Activated CD8-positive, alpha-beta memory T cell treated with anti-CD3 and anti-CD28 coated beads, Interleukin-2, amount 50 U/mL, for 4 hours (primary cell): ENCODE measurements at places on chromosomes 2 and 18.

DNA sequence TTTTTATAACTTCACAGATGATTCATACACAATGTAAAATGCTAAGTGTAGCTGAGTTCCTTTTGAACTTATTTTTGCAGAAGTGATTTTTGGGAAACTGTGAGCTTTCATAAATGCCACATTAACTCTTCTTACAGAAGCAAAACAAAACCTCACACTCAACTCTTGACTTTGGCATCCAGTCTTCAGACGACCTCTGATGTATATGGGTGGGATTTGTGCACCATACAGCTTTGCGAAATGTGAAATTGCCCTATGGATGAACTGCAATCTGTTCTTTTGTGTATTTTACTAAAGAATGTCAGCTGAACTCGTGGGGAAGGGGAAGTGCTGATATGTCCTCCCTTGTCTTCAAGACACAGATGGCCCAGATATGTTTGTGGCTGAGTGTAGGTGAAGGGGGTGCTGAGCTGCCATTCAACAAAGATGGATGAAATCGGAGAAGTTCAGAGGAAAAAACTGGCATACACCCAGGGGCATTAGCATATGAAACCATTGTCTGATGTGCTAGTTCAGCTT, 218.3 kb downstream of the PTGR3 start:
- DNase-seq: no peak

DNA sequence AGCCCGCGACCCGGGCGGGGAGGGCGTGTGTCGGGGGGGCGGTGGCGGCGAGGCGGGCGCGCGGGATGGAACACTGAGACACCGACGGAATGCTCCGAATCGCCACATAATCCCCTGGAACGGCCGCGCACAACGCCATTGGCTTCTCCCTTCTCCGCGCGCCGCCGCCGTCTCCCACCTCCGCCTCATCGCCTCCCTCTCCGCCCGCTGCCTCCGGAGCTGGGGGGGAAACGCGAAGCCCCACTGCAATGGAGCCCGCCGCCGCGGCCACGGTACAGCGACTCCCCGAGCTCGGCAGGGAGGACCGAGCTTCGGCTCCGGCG, at the start of gene PHLPP1:
Gene PHLPP1, plus strand, starts transcription at position 106 of the 323 bp plus-strand sequence. Its CDS starts 143 bp downstream, at position 249.
- DNase-seq: no peak

- DNase-seq: no peak
Measured at GRCh38 chr2:197030090-197030489, 103.6 kb upstream of the PGAP1 start.

DNA sequence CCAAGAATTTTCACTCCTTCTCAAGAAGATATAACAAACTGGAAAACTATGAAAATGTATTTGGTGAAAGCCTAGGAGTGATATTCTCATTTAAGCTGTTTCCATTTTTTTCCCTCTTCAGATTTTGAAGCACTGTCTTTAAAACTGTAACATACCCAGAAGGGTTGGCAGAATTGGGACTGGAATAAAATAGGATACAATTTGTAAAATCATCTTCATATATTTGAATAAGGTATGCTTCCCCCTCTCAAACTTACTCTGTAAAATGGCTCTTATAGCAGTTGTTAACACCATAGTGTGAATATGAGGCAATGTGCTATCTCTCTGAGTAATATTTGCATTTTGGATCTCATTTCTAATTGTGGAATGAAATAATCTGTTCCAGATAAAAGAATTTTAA, 676.4 kb downstream of the ARHGAP15 start:
- no peak for DNase-seq

DNA sequence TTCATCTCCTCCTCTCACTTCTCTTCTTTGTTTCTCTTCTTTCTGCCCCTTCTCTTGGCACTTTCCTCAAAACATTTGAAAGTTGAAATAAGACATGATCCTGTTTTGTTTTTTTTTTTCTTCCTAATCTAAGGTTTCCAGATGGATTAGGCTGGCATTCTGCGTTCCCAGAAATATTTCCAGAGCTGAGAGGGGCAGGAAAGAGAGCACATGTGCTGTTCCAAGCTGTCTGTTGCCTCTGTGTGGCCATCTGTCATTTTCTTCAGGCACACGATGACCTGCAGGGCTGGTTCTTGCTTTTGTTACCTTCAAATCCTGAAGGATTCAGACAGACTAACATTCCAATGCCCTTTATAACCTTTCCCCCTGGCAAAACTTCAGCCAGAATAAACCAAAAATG, 142.9 kb downstream of the RNF144A start:
- DNase-seq: no peak

DNA sequence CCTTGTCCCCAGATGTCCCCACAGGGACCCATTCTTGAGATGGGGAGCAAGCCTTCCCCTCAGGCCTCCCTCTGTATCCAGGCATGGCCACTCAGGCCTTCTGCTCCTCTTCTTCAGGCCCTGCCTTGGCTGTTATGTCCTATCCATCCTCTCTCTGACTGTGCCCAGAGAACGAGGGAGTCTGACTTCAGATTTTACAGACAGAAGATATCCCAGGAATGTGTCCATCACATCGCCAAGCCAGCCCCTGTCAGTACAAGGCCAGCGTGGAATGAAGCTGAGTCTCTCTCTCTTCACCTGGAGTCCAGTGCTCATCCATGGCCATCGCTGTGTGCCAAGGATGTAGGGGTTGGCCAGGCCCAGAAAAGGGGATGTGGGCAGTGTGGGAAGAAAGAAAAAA, 57.6 kb downstream of the SDC1 start:
- DNase-seq: no peak
